ENCODE measurements at places on chromosomes 13 and 19.

- DNase-seq = peak; percentile 50
Measured at GRCh38 chr19:10074153-10074552, 12.0 kb upstream of the SHFL start.

DNA sequence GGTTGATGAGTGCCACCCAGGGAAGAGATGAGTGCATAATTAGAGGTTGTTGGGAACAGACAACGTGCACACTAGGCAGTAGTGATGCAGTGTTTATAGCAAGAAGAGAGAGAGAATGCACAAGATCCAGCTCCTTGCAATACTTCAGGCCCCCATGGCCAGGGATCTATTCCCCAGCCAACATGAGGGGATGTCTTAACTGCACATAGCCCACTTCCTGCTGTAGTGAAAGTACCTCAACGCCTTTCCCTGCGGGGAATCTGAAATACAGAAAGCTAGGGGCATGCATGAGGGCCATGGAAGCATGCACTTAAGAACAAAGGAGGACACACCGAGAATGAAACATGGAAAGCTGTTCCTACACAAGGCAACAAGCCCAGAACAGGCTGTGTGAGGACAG, 636.7 kb upstream of the GPC6 start:
- DNase-seq = no peak

GRCh38 chr19:55442372-55442961, 633 bp downstream of the SHISA7 start:
- no peak for DNase-seq

GRCh38 chr19:33443638-33444561, 70.4 kb downstream of the CEBPG start:
- no peak for DNase-seq

DNA sequence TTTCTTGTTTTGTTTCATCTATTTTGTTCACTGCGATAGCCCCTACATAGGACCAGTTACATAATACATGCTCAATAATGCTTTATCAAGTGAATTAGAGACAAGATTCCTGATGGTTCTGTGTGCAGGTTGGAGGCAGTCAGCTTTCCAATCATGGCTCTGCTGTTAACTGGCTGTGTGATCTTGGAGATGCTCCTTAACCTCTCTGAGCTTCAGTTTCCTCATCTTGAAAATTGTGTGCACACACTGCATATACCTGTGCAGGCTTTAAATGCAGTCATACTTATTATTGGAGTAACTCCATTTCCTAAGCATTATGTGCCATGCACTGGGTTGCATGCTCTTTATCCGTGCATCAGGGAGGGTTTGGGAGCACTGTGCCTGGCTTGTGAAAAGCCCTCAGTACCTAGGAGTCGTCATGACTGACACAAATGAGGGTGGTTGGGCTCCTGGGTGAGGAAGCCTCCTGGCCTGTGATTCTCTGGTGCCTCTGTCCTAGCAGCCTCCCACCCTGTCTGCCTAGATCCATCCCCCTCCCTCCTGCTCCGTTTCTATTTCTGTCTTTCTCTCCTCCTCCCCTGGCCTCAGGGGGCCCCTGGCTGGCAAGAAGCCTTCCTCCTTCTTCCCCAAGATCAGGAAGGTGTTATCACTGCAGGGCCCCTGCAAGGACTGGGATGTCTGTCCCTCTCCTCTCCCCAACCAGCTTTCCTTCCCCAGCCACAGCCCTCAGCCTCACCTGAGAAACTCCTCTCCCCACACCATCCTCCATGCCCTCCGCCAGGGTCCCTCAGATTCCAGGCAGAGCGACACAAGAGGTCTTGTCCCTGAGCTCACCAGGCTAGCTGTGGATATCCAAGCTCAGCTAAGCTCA, 8.7 kb downstream of the IFNL1 start:
- DNase-seq = no peak

GRCh38 chr13:48938308-48938943, 37.3 kb upstream of the FNDC3A start:
- DNase-seq = no peak

DNA sequence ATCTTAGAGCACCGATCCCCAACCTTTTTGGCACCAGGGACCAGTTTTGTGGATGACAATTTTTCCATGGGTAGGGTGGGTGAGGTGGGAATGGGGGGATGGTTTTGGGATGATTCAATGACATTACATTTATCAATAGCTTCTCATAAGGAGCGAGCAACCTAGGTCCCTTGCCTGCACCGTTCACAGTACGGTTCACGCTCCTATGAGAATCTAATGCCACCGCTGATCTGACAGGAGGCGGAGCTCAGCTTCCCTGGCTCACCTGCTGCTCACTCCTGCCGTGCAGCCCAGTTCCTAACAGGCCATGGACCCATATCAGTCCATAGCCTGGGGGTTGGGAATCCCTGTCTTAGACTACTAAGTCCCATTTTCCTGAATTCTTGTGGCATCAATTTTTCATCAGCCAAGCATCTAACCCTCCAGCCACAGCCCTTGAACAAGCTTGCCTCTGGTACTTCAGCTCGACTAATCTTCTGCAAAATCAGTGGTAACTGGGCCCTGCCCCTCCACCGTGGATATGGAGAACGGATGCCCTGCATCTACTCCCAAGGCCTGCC, 37.0 kb upstream of the MAP3K10 start:
- no peak for DNase-seq

DNA sequence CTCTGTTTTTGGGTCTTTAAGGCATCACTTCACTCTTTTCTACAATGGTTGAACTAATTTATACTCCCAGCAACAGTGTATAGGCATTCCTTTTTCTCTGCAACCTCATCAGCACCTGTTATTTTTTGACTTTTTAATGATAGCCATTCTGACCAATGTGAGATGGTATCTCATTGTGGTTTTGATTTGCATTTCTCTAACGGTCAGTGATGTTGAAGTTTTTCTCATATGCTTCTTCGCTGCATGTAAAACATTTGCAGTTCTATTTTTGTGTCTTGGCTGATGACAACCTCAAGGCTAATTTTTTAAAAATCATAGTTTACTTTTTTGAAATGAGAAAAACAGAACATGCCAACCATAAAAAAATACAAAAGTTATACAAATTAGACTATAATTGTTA, 258.2 kb upstream of the EDNRB start:
- DNase-seq = no peak

- DNase-seq = peak; percentile 91
Measured at GRCh38 chr19:6030214-6030507, 52.2 kb upstream of the RANBP3 start.

- no peak for DNase-seq
Measured at GRCh38 chr13:52936806-52937205, 88.4 kb upstream of the PCDH8 start.

GRCh38 chr13:29920025-29920643, 69.7 kb upstream of the UBL3 start:
- no peak for DNase-seq

DNA sequence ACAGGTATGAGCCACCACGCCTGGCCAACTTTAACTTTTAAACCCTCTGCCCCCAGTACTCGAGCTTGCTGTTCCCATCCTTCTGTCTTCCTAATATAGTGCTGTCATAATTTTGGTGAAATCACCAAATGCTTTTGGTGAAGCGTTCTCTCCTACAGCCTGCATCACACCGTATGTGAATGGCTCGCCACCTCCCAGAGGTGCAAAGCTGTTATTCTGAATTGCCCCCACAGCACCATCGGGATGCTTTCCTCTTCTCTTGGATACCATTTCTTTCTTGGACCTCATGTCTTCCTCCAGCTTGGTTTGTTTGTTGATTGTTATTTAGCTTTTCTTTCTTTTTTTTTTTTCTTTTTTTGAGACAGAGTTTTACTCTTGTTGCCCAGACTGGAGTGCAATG, 53.0 kb upstream of the XPO4 start:
- DNase-seq = no peak

- DNase-seq = no peak
Measured at GRCh38 chr19:52498571-52498970, 28.9 kb upstream of the ZNF808 start.

DNA sequence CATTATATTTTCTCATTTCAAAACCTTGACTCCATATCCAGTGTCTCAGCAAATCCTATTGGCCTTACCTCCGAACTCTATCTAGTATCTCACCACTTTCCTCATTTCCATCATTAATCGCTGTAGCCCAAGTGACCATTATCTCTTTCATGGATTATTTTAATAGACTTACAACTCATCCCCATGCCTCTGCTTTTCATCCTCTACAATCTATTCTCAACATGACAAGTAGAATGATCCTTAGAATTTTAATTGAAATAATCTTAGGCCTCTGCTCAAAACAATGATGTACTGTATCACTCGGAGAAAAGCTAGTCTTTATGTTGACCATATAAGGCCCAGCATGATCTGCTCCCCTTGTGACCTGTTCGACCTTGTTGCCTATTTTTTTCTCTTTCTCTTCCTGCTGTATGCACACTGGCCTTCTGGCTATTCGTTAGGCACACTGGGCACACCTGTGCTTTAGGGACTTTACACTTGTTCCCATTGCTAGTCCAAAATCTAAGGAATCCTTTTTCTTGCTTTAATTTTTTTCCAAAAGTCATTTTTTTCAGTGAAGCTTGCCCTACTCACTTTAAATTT, 21.4 kb downstream of the DNAJC15 start:
- no peak for DNase-seq

DNA sequence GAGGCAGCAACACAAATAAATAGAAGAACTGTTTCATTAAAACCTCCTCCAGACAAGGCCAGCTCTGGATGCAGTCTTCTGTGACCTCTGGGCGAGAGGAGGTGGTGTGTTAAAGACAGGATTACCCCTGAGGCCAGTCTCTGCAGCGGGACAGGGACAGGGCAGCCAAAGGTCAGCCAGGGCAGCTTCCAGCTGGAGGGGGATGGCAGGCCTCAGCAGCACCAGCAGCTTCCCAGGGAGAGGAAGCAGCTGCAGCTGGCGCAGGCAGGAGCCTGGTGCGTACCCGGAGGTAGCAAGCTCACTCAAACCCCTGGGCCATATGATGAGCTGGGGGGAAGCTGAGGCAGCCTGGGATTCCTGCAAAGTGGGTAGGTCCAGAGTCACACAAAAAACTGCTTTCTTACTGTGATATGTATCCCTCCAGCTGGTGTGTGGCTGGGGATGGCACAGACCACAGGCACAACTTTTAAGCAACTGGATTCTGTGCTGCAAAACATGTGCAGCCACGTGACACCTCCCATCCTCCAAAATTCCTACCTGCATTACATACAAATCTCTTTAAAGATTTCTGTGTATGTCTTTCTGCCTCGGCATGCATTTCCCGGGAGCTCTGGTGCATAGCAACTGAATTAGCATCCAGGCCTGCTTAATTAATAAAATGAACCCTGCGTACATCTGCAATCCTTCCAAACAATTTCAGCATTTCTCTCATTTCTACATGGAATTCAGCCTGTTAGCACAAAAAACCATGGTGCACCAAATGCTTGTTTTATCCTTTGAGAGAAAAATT, 238.3 kb upstream of the MAB21L1 start:
- DNase-seq = no peak

Data from choroid plexus epithelial cell (primary cell).